ENCODE measurements at places on chromosomes 1 and 21.

- no peak for DNase-seq
Observed at GRCh38 chr1:18919956-18920355, 17.6 kb upstream of the ALDH4A1 start.

DNA sequence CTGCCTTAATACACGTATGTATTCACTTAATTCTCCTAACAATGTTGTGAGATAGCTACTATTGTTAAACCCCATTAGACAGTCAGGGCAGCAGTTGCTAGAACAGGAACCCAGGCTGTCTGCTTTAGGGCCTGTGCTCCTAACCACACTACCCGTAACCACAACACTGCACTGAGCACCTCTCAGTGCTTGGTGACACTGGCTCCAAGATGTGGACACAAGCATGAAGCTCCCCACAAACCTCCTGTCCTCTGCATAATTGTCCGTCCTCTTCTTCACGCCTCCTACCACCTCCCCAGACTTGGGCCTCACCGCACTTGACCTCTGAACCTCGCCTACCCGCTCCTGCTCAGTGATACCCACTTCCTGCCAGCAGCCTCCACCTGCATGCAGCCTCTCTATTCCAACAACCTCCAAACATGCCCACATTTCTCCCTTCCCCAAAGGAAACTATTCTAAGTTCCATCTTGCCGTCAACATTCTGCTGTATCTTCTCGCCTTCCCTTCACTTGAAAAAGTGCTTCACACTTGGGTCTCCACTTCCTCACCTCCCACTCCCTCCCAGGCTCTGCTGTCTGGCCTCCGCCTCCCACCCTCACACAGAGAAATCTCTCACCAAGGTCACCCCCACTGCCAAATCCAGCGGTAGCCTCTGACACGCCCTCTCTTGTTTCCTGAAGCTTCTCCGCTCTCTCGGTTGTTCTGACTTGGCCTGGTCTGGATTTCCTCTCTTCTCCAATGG lies 14.6 kb upstream of the AHDC1 start:
- no peak for DNase-seq

DNA sequence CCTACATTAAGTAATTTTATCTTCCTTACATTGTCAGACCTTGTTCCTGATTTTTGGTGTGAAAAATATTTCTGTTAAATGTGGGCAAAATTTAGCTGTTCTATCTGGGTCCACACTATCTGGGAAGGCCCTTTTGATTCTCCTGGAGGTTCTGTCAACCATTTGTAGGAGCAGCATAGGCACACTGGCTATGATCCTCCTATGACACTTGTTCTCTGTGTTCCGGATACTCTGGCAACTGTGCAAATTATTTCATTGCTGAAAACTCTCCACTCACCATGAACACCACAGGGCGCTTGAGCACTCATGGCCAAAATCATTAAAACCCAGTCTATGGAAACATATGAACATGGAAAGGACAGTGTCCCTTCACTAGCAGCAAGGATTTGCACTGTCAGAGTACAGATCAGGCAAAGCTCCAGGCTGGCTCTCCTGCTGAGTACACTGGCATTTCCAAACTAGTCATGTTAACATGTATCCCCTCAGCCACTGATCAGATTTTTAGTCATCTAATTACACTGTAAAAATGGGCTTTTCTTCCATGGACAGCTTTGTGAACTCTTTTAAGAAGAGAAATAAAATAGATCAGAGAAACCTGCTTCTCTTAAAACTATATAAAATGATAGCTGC lies 43.9 kb upstream of the SGIP1 start:
- no peak for DNase-seq

DNA sequence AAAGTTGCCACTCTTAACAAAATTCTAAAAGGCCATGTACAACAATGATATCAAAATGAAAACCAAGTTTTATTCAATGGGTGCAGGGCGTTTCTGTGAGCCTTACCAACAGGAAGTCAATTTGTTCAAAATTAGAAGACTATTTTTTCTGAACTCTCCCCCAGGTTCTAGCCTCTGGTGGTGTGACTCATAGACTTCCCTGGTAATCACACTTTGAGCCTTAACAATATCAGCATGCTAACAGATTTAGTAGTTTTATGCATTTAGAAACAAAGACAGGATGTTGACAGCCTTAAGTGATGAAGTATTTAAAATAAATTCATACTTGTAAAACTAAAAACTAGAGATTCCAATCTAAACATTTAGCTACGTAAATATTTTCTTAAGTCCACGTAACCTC lies 88.4 kb downstream of the LRRC8C start:
- peak; percentile 77 for DNase-seq

DNA sequence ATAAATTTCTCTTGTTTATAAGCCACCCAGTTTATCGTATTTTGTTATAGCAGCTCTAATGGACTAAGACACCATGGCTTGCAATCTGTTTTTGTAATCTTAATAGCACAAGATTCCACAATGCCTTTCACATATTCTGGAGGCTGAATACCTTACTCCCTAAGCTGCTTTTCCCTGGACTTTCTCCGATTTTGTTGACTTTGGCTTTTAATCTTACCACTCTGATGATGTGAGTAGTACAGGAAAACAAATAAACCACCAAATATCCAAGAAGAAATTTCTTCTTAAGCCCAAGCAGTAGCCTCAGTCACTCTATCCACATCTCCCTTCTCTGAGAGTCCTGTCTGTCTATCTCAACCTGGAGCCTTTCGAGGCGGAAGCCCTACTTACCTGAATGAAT lies 838.6 kb downstream of the LTN1 start:
- no peak for DNase-seq
